Neural cell (in vitro differentiated cells): ENCODE measurements at places on chromosomes 6 and 20. TPM values are rescaled to one million over a fixed set of nuclear protein-coding genes. Genes with fewer than 3 reads are reported as not detected.

Gene PRSS16
- polyA plus RNA-seq, result not detected in 2 replicates

Gene BCAS1
- not detected in 2 replicates for polyA plus RNA-seq

Gene OOEP
- not detected in 2 replicates for polyA plus RNA-seq

Gene PTPRK
- 10.4 and 14.9 TPM in 2 replicates for polyA plus RNA-seq

Gene PGC
- not detected in 2 replicates for polyA plus RNA-seq

Gene RIPOR2
- 77.6 and 83.8 TPM in 2 replicates for polyA plus RNA-seq

Gene KCNK17
- polyA plus RNA-seq, result 0.67 TPM in 1 of 2 replicates, not detected in the other

Gene RAET1G
- not detected in 2 replicates for polyA plus RNA-seq

Gene ASF1A
- polyA plus RNA-seq, result 49.4 and 65.6 TPM in 2 replicates

Gene ALDH5A1
- polyA plus RNA-seq, result 33.1 and 36.3 TPM in 2 replicates
